ENCODE measurements at places on chromosomes 3 and 15.

GRCh38 chr15:69074001-69074842, 59.7 kb downstream of the NOX5 start:
- DNase-seq = no peak

GRCh38 chr15:81959196-81959595, 86.6 kb downstream of the MEX3B start:
- DNase-seq = no peak

GRCh38 chr15:66775127-66776105, 73.4 kb downstream of the SMAD6 start:
- DNase-seq = no peak

GRCh38 chr3:109072194-109072593, 45.7 kb downstream of the MORC1 start:
- DNase-seq = no peak

GRCh38 chr3:16529264-16529663, 15.8 kb upstream of the RFTN1 start:
- peak; percentile 25 for DNase-seq

DNA sequence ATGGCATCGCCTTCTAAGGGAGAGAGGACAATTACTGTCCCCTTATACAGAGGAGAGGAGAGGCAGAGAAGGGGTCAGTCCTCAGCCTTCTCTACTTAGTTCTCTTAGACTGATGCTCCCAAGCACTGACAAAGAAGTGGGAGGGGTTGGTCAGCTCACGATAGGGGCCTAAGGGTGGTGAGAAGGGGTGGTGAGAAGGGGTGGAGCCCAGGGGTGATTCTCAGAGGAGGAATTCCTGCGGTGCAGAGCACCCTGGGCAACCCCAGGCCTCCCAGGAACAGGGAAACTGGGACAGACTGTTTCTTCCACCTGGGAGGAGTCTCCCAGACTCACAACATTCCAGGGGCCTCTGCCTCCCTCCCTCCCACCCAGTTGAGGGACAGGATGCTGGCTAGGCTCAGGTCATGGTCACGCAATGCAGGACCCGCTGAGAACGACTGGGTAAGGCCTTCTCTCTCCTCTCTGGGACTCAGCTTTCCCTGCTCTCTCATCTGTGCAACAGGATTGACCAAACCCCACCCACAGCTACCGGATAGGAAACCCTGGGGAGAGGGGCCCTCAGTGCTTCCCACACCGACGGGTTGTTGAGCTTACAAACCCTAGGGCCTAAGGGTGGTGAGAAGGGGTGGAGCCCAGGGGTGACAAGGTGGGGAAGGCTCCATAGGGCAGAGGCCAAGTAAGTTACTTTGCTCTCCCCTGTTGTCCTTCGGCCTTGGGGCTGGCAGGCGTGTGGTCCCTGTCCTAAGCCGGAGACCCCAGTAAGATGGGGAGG, 1.5 kb downstream of the TPRA1 start:
- DNase-seq = no peak

GRCh38 chr3:100457811-100458210, 34.6 kb upstream of the TMEM45A start:
- no peak for DNase-seq

- DNase-seq = no peak
These were observed 121.2 kb downstream of the MEGF11 start for GRCh38 chr15:66132251-66132816.

- no peak for DNase-seq
These were observed 177.3 kb downstream of the KLF13 start for GRCh38 chr15:31503758-31504461.

GRCh38 chr15:71273731-71274447, 158.6 kb downstream of the THSD4 start:
- no peak for DNase-seq

DNA sequence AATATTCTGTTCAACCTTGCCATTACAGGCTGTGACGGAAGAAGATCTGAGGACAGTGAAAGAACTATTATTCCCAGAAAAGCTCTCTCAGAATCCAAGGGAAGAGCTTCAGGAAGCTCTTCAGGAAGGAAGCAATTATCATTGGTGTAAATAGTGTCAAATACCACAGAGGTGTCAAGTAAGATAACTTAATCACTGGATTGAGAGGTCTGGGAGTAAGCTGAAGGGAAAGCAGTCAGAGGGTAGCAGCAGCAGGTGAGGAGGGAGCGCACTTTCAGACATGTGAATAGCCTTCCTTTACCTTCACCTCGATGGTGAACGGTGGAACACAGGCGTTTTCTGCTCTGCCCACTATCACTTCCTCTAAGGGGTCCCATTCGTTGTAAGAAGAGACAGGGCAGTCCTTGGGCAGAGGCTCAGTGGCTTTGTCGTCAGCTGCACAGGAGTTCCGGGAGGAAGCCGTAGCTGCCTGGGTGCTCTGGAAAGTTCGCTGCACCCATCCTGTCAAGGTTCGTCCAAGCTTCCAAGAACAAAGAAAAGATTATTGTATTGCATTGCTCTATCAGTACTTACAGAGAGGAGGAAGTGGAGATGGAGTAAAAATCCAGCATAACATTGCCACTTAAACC, 1.9 kb downstream of the GATM start:
- no peak for DNase-seq
